ENCODE measurements at places on chromosomes 4 and X.

GRCh38 chr4:14841801-14842768 is 160.2 kb upstream of the CPEB2 start:
- DNase-seq: no peak

GRCh38 chr4:19982556-19982955 is 269.1 kb upstream of the SLIT2 start:
- DNase-seq: no peak

DNA sequence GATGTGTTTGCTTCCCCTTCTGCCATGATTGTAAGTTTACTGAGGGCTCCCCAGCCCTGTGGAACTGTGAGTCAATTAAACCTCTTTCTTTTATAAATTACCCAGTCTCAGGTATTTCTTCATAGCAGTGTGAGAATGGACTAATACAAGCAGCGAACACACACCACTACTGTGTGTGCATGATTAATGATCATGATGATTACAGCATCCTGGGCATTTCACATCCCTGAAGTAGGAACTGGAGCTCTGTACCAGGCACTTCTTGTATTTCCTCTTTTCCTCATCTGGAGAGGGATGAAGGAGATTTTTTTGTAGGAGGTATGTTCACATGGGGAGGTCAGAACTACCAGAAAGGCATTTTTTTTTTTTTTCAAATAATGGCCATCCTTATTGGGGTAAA is 60.8 kb downstream of the PPM1K start:
- DNase-seq: no peak

- DNase-seq: no peak
Measured at GRCh38 chr4:5752376-5753184, 41.6 kb downstream of the EVC start.

DNA sequence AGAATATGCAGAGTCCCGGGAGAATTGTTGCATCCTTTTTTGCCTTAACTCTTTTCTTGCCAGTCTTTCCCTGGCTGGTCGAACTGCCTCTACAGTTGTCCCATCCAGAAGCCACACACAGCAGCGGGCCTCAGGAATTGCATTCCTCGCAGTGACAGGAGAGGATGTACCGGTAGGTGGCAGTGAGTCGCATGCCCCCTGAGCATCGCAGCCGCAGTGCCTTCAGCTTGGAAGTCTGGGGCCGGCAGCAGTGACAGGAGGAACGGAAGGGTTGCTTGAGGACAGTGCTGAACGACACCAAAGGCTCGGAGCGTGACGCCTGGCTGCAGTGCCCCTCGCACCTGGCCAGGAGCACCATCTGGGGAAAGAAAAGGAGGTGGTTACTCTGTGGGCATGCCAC is 23.5 kb downstream of the NDP start:
- no peak for DNase-seq

DNA sequence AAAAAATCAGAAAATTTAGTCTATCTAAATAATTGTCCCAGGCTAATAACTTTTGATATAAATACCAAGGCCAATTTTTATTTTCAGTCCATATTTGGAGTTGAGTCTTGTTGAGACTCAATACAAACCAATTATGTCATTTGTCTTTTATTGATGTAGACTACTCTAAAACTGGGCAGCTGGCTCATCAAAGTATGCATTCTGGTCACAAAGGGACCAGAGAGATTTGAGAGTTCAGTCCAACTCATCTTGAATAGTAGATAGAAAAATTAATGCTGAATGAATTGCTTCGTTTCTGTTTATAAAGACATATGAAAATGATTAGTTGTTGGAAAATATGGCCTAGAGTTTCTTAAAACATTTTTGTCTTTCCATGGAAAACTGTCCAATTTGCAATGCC is 412.5 kb upstream of the KLHL4 start:
- no peak for DNase-seq

GRCh38 chr4:47720787-47721186 is 117.1 kb downstream of the CORIN start:
- DNase-seq: no peak

DNA sequence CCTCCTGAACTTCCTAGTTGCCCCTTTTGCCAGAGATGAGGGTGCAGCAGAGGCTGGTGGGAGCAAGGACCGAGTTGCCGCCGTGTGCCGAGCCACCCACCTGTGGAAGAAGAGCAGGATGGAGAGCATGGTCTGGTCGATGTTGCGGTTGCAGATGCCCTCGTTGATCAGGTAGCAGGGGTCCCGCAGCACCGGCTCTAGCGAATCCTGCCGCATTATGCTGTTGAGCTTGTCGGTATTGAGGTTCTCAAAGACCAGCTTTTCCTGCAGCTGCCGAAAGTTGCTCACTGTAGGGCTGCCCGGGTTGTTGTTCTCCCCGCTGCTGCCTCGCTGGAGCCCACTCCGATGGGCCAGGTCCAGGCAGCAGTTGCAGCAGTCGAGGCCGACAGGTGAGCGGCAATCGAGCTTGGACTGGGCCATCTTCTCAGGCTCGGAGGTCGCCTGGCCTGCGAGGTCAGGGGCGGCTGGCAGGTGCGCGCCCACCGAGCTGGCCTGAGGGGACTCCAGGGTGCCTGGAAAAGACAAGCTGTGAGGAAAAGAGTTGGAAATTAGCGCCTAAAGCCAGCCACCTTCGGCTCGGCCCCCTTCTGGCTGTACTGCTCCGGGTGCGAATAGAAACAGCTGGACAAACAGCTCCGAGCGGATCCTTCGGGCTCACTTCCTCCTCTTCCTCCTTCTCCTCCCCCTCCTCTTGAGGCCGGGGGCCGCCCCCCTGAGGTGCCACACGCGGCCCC is 420 bp downstream of the TSC22D3 start:
- no peak for DNase-seq

DNA sequence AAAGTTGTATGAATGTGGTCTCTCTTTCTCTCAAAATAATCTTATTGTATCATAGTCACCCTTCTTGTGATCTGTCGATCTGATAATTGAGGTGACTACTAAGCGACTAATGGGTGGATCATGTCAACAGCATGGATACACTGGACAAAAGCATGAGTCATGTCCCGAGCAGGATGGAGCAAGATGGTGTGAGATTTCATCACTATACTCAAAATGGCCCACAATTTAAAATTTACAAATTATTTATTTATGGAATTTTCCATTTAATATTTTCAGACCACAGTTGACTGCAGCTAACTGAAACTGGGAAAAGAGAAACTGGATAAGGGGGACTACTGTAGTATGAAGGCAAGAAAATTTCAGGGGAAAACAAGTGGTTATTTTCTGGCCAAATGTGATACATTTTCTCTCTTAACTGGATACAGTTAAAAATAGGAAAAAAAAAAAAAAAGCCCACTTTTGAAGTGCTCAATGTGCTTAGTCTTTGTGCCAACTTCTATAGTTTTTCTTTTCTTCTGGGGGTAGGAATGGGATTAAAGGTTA is 25.3 kb downstream of the FAM241A start:
- DNase-seq: no peak

- DNase-seq: no peak
Measured at GRCh38 chrX:15718283-15718970, 19.6 kb upstream of the CA5B start.

Measured in stimulated activated CD4-positive, alpha-beta T cell treated with anti-CD3 and anti-CD28 coated beads, Interleukin-1b, Interleukin-23, amount 100 ng/mL, for 24 hours (primary cell).